ENCODE measurements at places on chromosomes 1 and 21. TPM values are rescaled to one million over a fixed set of nuclear protein-coding genes. Genes with fewer than 3 reads are reported as not detected.
A peak's percentile ranks its signal among the peaks of the same experiment; 100 is the strongest.

GRCh38 chr1:216793303-216793702 lies 70.1 kb upstream of the ESRRG start:
- no peak for DNase-seq

- no peak for DNase-seq
Measured at GRCh38 chr1:244052016-244052727, 1.1 kb downstream of the ZBTB18 start.

The RGS18 gene
- 3.8 TPM for total RNA-seq

The ZRANB2 gene
- total RNA-seq = 81.3 TPM

GRCh38 chr1:12417389-12417788 lies 187.6 kb downstream of the VPS13D start:
- no peak for DNase-seq

DNA sequence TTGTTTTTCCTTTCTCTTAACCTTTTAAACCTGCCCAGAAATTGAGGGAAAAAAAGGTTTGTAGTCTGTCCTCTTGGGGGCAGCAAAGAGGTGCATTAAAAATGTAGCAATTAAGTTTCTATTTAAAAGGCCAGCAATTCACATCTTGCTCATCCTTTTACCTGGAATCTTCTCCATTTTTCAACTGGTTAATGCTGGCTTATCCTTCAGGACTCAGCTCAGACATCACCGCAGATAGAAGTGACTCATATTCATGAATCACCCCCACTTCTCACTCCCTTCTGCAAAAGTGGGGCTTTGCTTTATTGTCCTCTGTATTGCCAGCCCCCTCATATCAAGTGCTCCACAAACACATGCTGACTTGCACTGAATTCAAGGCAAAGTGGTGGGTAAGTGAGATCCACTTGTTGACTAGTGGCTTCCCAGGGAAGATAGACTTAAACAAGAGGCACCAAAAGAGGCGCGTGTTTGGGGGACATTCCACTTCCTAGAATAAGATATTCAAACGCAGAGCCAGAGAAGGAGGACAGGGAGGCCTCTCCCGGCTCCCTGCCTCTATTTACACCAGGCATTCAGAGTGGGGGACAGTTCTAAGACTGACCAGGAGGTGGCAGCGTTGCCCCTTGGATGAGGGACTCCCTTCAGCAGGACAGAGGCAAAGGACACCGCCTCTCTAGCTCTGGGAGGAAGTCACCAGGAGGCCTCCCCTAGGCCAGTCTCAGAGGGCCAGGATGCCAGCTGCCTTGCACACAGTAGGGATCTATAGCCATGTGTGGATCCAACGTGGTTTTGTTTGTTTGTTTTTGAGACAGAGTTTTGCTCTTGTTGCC lies 23.2 kb upstream of the ZNF648 start:
- DNase-seq = peak; percentile 96

- no peak for DNase-seq
Measured at GRCh38 chr1:97451944-97452343, 468.9 kb downstream of the DPYD start.

The LCE3E gene
- not detected for total RNA-seq

The DEPDC1 gene
- total RNA-seq = 0.10 TPM

DNA sequence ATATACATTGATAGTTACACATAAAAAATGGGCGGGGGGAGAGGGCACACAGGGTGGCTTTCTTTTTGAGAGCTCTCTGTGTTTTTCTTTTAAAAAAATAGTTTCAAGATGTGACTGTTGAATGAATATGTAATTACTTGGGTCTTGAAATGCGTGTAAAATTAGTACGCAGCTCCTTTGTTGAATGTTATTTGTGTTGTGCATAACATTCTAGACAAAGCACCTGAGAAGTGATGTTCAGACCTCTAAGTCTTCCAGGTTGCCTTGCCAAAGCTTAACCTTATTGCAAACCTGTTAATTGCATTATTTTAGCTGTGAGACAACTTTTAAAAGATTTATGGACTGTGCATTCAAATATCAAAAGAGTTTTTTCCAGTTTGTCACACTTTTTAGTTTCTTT lies 5.4 kb downstream of the PBX1 start:
- no peak for DNase-seq

DNA sequence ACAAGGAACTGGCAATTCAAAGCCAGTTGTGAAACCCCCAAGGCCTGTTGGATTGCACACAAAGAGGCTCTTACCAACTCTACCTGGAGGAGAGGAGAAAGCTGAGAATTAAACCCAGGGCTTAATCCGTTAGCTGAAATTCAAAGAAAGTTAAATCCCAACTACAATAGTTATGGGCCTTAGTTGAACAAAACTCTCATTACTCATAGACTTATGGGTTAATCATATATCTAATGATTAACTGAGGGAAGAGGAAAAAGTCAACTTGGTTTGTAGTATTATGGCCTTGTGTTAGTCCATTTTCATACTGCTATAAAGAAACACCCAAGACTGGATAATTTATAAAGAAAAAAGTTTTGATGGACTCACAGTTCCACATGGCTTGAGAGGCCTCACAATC lies 838.2 kb upstream of the ADGRL2 start:
- DNase-seq = no peak

DNA sequence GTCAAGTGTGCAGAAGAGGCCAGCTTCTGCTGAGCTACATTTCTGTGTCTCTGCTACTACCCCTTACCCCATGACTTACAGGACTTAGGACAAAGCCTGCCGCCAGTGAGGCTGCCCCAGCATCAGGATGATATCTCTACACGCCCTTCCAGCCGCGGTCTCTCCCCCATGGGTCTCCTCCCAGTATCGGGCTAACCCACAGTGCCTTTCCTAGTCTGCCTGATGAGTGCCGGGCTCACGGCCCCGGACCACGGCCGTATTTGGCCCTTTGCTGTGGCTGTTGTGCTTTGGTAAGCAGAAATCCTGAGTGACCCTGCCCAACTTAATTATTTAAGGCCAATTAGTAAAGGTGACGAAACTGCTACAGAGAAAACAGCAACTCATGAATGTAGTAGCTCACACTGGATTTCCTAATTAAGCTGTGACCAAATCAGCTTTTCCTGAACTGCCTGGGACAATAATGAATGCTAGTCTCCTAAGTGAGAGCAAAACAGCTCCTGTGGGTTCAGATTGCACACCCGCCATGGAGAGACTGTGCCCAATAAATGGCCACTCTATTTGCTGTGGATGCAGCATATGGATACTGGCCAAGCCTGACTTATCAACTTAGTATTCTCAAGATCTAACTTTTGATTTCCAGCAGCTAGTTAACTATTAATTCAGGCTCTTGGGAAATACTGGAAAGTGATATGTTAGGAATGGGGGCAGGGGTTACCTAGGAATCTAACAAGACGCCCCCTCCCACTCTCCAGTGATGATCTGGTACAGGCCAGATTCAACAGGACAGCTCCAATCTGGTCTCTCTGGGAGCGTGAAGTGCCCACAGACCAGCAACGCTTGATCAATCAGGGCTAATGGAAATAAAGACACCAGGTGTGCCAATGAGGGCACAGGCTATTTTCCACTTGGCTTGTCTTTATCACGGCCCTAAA lies 123.3 kb upstream of the IFFO2 start:
- DNase-seq = peak; percentile 74

The EXO5 gene
- total RNA-seq = 6.1 TPM

GRCh38 chr1:179195376-179195775 lies 34.1 kb downstream of the ABL2 start:
- no peak for DNase-seq

DNA sequence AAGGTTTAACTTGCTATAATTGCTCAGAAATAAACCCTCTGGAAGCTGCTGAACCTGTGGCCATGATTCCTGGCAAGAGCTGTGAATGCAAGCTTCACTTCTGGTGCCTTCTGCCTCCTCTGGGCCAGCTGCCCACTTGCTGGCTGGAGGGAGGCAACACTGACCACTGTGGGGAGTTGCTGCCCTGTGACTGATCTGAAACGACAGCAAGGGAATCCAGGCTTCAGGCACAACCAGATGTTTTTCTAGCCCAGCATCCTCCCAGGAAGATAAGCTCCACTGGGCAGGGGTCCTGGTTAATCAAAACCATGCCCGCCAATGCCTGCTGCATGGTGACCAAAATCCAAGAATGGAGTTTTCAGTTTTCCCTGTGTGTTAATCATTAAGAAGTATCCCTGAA lies 180.0 kb upstream of the HMGB4 start:
- DNase-seq = no peak

The TGFB2 gene
- 10.0 TPM for total RNA-seq

The TCHH gene
- 0.23 TPM for total RNA-seq

DNA sequence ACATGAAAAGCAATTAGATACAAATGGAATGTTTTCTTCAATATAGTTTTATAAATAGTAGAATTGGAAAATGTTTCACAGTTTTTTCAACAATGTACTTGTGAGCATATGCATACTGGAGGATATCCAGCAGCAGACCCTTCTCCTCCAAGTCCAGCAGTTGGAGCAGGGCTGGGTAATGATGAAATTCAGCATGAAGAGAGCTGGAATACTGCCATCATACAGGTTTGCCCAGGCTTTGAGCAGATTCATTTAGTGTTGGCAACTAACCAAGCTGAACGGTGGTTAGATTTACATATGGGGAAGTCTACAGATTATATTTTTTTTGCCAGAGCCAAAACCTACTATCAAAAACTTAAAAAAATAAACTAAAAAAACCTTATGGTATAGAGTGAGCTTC lies 38.3 kb downstream of the WDR3 start:
- DNase-seq = no peak

The PERM1 gene
- total RNA-seq = 0.24 TPM

The DAB1 gene
- total RNA-seq = 78.3 TPM
